Sigmoid colon (tissue), 7 donors: ENCODE measurements at places on chromosomes 6 and 20.

- no peak for DNase-seq
Measured at GRCh38 chr6:147418523-147418922, 90.0 kb upstream of the SAMD5 start.

DNA sequence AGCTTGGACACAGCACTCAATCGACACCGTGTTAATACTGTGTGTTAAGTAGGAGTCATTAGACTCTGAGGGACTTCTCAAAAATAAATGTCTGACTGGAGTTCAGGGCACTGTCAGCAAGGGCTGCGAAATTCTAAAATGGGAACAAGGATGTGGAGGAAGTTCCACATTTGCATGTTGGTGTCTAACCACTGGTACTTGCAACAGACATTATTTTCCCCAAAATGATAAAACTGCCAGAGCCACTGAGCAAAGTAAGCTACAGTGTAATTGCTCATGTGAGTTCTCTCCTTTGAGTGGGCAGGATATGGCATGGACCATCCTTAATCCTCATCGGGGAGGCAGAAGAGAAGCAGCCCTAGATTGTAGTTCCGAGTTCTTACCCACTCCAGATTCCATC is 215.9 kb downstream of the SLC24A3 start:
- no peak for DNase-seq

DNA sequence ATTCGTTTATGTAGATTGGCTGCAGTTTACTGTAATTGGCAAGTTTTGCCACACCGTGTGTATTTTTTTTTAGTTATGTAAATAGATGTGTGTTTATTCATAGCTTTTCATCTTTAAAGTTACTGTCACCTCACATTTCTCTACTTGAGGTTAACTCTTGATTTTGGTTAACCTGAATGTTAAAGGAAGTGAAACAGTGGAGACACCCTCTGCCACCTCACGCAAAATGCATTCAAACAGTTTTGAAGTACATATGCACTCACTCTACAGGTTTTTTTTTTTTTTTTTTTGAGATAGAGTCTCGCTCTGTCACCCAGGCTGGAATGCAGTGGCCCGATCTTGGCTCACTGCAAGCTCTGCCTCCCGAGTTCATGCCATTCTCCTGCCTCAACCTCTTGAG is 17.7 kb downstream of the OR2A4 start:
- no peak for DNase-seq

GRCh38 chr6:20313051-20313450 is 88.6 kb upstream of the E2F3 start:
- DNase-seq, result no peak

- DNase-seq, result no peak
Measured at GRCh38 chr20:52086878-52087277, 104.7 kb downstream of the ZFP64 start.

DNA sequence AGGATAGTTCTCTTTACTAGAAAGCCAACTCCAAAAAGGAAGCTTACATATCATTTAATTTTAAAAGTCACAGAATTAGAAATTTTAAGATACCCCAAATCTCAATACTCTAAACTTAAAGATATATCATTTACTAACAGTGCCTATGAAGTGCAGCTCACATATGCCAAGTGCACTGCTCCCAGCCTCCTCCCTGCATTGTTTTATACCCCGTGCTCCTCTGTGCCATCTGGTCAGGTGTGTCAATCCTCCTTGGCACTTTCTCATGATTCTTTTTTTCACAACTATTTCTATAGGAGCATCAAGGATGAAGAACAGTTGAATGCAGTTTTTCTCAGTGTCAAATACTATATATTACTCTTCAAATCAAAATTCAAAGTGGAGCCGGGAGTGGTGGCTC is 8.8 kb downstream of the MAP7 start:
- no peak for DNase-seq

- DNase-seq, result no peak
Measured at GRCh38 chr20:56579301-56579710, 46.3 kb downstream of the FAM209B start.

GRCh38 chr6:33168639-33169038 is 23.6 kb downstream of the COL11A2 start:
- DNase-seq, result no peak

- peak; percentile 90 for DNase-seq
Measured at GRCh38 chr6:108945681-108946159, 97.5 kb downstream of the ARMC2 start.

DNA sequence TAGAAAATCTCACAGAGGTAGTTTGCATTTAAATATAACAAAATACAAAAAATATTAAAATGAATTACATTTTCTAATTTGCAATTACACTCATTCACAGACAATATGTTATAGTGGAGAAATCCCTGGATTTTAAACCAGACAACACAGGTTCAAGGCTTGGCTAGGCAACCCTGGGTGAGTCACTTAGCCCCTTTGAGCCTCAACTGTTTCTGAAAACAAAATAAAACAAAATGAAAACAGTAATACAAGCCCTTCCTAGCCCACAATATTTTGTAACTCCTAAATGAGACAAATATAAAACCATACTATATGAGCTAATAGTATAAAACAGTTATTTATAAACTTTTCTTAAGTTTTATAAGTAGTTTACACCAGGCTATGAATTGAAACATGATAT is 41.0 kb downstream of the UQCC1 start:
- DNase-seq, result no peak

- no peak for DNase-seq
Measured at GRCh38 chr6:79385333-79385732, 150.9 kb upstream of the HMGN3 start.

GRCh38 chr6:65938000-65938399 is 231.0 kb upstream of the EYS start:
- no peak for DNase-seq

DNA sequence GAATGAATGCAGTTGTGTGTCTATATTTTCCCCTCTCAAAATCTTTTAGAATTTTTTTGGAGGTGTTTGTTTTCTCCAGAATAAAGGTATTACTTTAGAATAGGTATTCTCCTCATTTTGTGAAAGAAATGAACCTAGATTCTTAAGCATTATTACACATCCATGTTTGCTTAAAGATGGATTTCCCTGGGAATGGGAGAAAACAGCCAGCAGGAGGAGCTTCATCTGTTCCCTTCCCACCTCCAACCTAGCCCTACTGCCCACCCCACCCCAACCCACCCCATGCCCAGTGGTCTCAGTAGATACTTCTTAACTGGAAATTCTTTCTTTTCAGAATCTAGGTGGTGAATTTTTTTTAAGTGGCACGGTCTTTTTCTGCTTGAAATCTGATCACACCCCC is 127.8 kb downstream of the CD109 start:
- no peak for DNase-seq

DNA sequence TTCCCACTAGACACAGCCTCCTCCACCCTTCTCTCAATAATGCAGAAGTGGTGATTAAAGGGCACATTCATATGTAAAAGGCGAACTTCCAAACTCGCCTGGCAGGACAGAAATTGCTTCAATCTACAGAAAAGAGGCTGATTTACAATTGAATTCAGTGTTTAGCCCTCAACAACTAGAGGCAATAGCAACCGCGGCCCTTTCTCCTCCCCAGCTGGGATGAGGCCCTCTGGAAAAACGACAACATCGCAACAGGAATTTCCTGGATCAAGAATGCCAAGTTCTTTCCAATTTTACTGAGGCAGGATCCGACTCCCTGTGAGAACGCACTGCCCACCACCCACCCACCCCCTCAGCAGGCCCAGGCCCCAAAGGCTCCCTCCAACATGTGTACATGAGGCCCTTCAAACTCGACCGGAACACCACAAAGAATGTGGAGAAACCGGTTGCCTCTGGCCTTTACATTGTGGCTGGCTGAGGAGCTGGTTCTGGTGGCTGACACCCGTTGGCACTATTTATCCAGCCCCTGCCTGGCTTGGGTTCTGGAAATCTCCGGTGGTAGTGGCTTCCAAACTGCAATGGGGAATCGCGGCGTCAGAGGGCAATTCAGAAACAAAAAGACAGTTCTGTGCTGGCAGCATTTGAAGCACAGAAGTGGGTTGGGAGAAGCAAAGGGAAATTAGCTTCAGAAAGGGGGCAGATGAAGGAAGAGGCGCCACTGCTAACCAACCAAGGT is 36.8 kb downstream of the ZMYND8 start:
- peak; percentile 79 for DNase-seq

DNA sequence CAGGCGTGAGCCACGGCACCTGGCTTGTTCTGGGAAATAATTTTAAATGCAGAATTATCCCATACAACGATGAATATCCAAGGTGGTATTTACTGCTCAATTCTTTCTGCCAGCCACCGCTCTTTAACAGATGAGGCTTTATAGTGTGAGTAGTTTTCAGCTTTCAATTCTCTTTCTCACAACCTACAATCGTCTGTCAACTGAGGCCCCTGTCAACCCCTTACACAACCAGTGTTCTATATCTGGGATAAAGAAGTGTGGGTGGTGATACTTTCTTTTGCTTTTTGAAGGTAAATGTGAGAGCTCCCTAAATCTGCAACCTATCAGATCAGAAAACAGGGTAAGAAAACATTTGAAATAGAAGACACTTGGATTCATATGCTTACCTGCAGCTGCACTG is 22.5 kb downstream of the STAU1 start:
- DNase-seq, result no peak

DNA sequence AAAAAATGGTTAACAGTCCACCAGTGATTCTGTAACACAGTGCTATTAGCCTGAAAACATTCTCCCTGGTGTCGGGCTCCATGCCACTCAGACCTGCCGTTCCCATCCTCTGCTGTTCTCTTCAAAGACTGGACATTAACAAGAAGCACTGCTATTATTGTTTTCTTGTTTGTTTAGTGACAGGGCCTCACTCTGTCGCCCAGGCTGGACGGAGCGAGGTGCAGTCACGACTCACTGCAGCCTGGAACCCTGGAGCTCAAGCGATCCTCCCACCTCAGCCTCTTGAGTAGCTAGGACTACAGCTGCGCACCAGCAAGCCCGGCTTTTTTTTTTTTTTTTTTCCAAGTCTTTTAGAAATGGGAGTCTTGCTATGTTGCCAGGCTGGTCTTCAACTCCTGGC is 9.6 kb downstream of the RMND1 start:
- DNase-seq, result no peak

DNA sequence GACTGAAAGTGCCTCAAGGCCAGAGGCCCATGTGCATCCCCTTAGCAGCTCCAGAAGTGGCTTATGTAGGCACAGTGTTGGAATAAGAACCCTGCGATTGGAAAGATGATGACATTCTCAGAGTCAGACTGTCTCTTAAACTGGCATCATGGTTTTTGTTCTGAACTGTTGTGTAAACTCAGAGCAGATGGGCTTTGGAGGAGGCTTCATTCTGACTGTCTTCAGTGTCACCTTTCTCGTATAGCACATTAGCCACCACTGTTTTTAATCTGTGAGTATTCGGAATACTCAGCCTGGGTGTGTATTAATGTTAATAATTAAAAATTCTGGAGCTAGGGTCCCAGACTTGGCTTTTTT is 140.9 kb downstream of the JARID2 start:
- DNase-seq, result no peak

DNA sequence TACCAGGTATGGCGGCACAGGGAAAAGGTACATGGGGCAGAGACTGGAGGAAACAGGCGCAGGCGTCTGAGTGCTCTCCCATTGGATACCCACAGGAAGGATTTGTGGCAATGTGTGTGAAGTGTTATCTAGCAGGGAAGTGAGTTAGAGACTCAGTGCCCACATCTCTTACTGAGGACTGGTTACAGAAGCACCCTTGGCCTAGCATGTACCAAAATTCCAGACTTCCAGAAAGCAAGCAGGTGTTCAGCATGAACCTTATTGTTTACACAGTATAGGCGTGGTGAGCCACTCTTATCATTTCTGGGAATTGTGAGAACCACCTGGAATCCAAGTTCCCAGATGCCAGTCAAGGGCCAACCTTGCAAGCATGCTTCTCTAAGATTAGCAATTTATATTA is 14.2 kb downstream of the MANBAL start:
- peak; percentile 25 for DNase-seq

GRCh38 chr6:79079561-79080041 is 1.5 kb upstream of the PHIP start:
- no peak for DNase-seq

- DNase-seq, result no peak
Measured at GRCh38 chr6:53828215-53828614, 33.4 kb downstream of the LRRC1 start.

GRCh38 chr20:60062431-60063047 is 104.3 kb downstream of the CDH26 start:
- peak; percentile 46 for DNase-seq

DNA sequence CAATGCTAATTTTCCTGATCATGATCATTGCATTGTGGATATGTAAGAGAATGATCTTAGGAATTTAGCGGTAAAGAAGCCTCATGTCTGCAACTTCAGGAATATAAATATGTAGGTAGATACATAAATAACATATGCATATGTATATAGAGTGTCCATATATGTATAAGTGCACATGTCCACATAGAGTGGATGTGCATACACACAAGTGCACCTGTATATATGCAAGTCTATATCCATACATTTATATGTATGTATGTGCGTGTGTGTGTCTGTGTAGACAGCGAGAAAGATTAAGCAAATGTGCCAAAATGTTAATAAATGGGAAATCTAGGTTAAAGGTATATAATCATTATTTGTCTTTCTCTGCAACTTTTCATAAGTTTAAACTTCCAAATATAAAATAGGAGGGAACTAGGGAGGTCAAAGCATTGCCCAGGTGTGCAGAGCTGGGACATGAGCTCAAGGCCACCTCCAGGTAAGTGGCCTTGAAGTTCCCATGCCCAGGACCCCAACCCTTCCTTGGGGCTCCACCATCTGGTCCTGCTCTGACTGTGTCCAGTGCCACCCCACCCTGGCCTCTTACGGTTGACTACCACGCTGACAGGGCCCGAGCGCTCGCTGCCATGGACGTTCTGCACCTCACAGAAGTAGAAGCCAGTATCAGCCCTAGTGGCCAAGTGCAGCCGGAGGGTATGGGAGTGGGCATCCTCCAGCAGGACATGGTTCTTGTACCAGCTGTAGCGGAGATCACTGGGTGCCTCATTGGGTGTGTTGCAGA is 9.6 kb downstream of the SIGLEC1 start:
- no peak for DNase-seq

GRCh38 chr6:152150196-152150595 is 342.7 kb downstream of the ESR1 start:
- DNase-seq, result no peak

DNA sequence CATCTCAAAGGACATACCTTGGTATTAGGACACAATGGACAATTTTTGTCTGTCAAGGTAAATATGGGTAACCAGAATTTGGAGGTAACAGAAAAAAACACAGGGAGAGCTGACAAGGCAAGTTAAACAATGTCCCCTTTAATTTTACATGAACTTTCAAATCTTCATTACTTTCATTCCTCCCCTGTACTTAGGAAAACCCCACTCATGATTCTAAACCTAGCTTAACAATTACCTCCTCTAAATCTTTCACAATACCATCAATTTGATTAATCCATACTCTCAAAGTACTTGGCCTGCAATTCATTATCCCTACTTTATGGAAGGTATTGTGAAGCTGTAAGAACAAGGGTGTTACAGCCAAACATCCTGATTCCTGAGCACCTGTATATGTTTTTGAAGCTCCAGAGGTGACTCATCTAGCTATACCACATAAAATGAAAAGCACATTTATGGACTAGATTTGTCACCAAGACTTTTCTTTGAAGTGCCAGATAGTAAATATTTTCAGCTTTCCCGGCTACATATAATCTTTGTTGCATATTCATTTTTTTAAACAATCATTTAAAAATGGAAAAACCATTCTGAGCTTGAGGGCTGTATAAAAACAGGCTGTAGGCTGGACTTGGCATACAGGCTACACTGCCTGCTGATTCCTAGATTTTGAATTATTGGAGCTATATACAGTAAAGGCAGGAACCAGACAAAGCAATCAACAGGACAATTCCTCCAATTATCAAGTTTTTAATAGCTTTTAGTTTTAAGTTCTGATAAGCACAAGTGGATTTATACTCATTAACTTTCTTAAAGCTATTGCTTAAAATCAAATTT is 22.9 kb downstream of the DEK start:
- DNase-seq, result no peak

- no peak for DNase-seq
Measured at GRCh38 chr6:118551063-118552053, 3.3 kb downstream of the PLN start.
